ENCODE measurements at places on chromosomes 13 and 19. TPM values are rescaled to one million over a fixed set of nuclear protein-coding genes. Genes with fewer than 3 reads are reported as not detected.

Gene ZNF565
- total RNA-seq: 30.0 TPM

Gene GRIK5
- total RNA-seq: 36.9 TPM

Gene KIR2DL1
- not detected for total RNA-seq

Gene CDX2
- total RNA-seq: not detected

Gene ZNF560
- total RNA-seq: 0.63 TPM

Gene ZNF714
- 62.0 TPM for total RNA-seq

Gene B3GNT3
- not detected for total RNA-seq

Gene MBD3L2
- not detected for total RNA-seq

Gene KLF2
- 1.9 TPM for total RNA-seq

Gene ZNF473
- total RNA-seq: 16.0 TPM

Gene HTR2A
- total RNA-seq: 6.9 TPM

Gene ATXN8OS
- total RNA-seq: 2.2 TPM

Gene ANGPTL8
- total RNA-seq: not detected

Gene POSTN
- 1.3 TPM for total RNA-seq

Gene KXD1
- total RNA-seq: 34.4 TPM

Gene MIR17HG
- 39.8 TPM for total RNA-seq

Gene ZNF836
- 48.2 TPM for total RNA-seq

Gene GNA15
- 0.94 TPM for total RNA-seq

Gene APOC1
- 0.94 TPM for total RNA-seq

Gene KLK14
- total RNA-seq: 0.63 TPM

Gene ONECUT3
- not detected for total RNA-seq

Gene ZNF805
- 44.4 TPM for total RNA-seq

Gene CDC37
- total RNA-seq: 52.6 TPM

Gene FLT3
- total RNA-seq: 1.3 TPM

Gene RINL
- total RNA-seq: 2.2 TPM

Gene ODAD3
- total RNA-seq: 0.63 TPM

Gene IL12RB1
- total RNA-seq: not detected

Gene CBY2
- not detected for total RNA-seq

Gene EPS8L1
- 3.1 TPM for total RNA-seq

Gene ZNF28
- 32.6 TPM for total RNA-seq

Gene ZNF730
- 26.0 TPM for total RNA-seq

Gene PSPN
- 3.1 TPM for total RNA-seq

Gene CGB8
- not detected for total RNA-seq

Gene CGB1
- total RNA-seq: not detected

Gene CASP14
- total RNA-seq: not detected

Gene SLC10A2
- total RNA-seq: not detected

Gene ZNF468
- 53.8 TPM for total RNA-seq

Gene ZNF442
- total RNA-seq: 6.6 TPM

All from parietal lobe (tissue), 2 donors.